Activated CD4-positive, alpha-beta T cell treated with anti-CD3 and anti-CD28 coated beads for 1 hour (primary cell): ENCODE measurements at places on chromosomes 4 and X.

DNA sequence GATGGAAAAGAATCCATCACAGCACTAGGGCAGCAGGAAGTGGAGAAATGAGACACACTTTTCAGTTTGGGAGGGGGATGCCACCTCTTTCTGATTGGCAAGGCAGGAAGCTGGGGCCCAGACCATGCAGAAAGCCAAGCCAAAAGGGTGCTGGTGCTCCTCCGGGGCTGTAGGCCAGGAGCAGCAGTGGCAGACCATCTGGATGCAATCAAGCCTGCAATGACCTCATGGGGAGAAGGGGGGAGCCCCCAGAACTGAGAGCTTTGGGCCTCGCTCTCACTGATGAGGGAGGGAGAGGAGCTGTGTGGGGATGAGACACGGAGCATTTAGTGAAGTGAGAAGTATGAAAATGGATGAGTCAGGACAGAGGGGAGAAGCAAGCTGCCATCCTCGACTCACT lies 141.3 kb upstream of the NALF2 start:
- no peak for DNase-seq

GRCh38 chrX:115560211-115560977 lies 580 bp upstream of the PLS3 start:
- DNase-seq: no peak

GRCh38 chr4:54696649-54697048 lies 38.9 kb downstream of the KIT start:
- no peak for DNase-seq

- no peak for DNase-seq
These were observed 74.0 kb downstream of the MAOB start for GRCh38 chrX:43808231-43808630.

- DNase-seq: no peak
These were observed 2293.1 kb downstream of the PCDH7 start for GRCh38 chr4:33013282-33013681.

DNA sequence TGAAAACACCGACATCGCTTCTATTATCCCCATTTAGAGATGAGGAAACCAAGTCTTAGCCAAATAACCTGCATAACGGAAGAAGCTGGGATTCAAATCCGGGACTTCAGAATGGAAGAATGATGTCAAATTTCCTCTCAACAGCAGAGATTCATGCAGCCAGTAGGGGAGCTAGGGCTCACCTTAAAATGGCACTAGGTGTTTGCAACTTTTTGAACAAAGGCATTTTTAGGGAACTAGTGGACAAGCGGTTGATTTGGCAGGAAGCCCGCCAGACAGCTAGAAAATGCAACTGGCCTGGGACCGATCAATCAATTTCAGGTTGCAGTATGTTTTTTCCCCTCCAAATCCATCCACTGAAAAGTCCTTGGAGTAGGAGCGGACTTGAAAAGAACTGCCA lies 224.2 kb downstream of the PTTG2 start:
- no peak for DNase-seq

DNA sequence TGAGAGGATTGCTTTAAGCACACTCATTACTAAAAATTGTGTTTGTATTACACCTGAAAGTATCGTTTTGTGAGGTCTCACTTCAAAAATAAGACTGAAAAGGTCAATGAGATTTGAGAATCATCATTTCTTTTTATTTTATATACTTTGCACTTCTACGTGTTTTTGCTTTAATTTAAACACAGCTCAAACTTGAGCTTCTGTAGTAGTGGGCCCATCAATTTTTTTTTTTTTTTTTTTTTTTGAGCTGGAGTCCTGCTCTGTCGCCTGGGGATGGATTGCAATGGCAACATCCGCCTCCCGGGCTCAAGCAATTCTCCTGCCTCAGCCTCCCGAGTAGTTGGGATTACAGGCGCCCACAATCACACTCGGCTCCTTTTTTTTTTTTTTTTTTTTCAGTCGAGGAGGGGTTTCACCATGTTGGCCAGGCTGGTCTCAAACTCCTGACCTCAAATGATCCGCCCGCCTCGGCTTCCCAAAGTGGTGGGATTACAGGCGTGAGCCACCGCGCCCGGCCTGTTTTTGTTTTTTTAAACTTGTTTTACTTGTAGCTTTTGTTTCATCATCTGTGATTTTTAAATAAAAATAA lies 1.5 kb downstream of the GSTCD start:
- no peak for DNase-seq

GRCh38 chrX:132539611-132540010 lies 50.8 kb upstream of the MBNL3 start:
- no peak for DNase-seq

DNA sequence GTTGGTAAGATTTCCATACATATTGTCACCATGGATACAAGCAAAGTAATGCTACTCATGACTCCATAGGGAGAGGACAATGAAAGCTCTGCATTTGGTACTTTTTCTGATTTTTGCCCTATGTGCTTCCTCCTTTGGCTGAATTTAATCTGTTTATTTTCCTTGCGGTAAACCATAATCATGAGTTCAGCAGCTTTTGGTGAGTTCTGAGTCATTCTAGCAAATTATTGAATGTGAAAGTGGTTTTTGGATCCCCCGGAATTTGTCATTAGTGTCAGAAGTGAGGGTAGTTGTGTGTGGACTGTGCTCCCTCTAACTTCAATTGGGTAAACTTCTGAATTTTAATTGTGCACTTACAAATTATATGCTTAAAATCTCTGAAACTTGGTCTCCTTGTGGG lies 170.3 kb downstream of the MOSPD2 start:
- no peak for DNase-seq
